ENCODE measurements at places on chromosomes 7 and 10.

- DNase-seq: peak; percentile 77
These were observed at the start of gene MDFIC for GRCh38 chr7:114922026-114922651. Gene MDFIC, plus strand, starts transcription at chr7:114922094. Its CDS starts 940 bp downstream, at chr7:114923034.

GRCh38 chr10:69740126-69740525 lies 61.6 kb upstream of the COL13A1 start:
- DNase-seq: no peak

GRCh38 chr10:112880633-112881530 lies 69.2 kb upstream of the TCF7L2 start:
- DNase-seq: no peak

DNA sequence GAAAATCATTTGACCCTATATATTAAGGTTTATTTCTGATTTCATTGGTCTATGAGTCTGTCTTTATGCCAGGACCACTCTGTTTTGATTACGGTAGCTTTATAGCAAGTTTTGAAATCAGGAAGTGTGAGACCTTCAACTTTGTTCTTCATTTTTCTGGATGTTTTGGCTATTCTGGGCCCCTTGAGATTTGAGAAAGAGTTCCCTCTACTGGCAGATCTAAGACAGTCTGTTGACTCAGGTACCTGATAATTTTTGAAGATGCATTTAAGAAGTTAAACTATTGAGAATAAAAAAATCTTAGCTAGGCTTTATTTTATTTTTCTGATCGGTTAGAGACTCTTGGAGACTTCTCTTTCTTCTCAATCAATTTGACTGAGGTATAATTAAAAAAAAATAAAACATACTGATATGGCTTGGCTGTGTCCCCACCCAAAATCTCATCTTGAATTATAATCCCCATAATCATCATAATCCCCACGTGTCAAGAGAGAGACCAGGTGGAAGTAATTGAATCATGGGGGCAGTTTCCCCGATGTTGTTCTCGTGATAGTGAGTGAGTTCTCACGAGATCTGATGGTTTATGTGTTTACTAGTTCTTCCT lies 209.2 kb downstream of the SNX10 start:
- peak; percentile 76 for DNase-seq

- peak; percentile 71 for DNase-seq
These were observed 305.1 kb upstream of the CSTF2T start for GRCh38 chr10:52004342-52004949.

DNA sequence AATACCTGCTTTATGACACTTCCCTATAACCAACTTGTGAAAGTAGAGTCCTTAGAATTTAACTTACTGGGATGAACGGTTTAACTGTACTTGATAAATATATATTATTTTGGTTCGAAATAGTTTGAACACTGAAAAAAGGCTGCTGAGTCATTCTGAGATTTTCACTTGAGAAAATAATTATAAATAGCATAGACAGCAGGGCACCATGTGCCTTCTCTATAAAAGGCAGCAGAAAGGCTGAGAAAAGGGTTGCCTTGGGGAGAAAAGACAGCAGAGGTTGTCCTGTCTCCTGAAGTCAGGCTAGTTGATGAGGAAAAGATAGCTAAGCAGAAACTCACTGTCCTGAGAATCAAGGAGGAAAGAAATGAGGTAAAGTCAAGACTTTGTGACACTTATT lies 92.4 kb downstream of the CTTNBP2 start:
- DNase-seq: no peak

GRCh38 chr7:150778738-150779301 lies 21.3 kb downstream of the TMEM176B start:
- DNase-seq: peak; percentile 92

- DNase-seq: no peak
These were observed 331.6 kb downstream of the BMPER start for GRCh38 chr7:34236839-34237492.

DNA sequence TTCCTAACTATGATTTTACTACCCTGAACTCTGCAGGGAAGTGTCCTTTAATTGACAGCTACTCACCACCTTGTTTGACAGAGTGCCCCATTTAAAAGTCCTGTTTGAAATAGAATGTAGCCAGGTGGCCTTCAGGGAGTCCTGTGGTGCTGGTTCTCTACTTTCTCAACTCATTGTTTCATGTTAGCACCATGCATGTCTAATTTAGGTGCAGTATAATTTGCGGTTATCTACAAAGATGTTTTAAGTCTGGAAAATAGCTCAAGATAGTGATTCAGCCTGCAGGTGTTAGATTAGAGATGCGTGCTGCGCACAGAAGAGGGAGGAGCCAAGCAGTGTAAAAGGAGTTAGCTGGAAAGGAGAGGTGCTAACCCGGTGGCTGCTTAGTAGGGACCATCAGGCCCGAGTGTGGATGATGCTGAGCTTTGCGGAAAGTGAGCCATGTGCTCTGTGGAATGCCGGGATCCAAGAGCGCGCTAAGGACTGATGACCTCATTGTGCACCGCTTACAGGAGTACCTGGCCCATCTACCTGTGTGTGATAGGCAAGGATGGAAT lies 1.2 kb downstream of the CCM2 start:
- peak; percentile 88 for DNase-seq

- DNase-seq: peak; percentile 77
These were observed 10.8 kb downstream of the LFNG start for GRCh38 chr7:2530071-2530987.
